CD4-positive, alpha-beta T cell treated with Interleukin-17A for 4 hours (primary cell): ENCODE measurements at places on chromosomes 12 and 14.

GRCh38 chr12:13956060-13956590 lies 25.3 kb downstream of the GRIN2B start:
- no peak for DNase-seq

GRCh38 chr14:82080370-82080769 lies 546.7 kb upstream of the SEL1L start:
- DNase-seq: no peak

GRCh38 chr14:89540009-89540829 lies 123.2 kb upstream of the FOXN3 start:
- no peak for DNase-seq

DNA sequence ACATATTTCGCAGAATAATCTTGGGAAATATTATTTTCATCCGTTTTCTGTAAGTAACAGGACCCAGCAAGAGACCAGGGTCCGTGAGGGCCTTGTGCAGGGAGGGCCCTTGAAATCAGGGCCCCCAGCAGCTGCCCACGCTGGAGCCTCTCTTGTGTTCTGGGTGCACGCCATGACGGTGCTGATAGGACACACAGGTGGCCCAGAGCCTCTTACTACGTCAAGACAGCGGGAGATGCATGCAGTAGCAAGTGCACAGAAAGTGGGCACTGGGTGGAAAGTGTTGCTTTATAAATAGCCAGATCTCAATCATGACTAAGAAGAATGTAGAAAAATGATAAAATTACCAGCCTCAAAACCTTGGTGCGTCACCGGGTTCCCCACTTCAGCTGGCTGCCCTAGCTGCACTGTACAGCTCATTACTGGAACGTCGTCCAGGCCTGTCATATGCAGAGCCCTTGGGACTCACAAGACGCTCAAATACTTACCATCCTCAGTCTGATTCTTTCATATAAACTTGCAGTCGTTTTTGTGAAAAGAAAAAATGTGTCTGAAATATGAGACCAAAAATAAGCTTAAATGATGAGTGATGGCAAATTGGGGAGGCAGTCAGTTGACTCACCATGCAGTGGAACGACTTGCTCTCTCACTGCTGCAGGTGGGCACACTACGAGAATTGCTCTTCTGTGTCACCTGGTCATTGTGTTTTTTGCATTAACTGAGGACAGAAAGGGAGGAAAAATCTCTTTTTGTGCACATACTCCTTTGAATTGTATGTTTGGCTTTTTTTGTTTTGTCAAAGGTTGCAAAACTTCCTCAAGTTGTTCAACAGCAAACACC lies 68.2 kb downstream of the DDX51 start:
- DNase-seq: no peak
